ENCODE measurements at places on chromosomes 12 and 14.
A peak's percentile ranks its signal among the peaks of the same experiment; 100 is the strongest.

- no peak for DNase-seq
Measured at GRCh38 chr12:16588812-16589211, 17.1 kb downstream of the LMO3 start.

DNA sequence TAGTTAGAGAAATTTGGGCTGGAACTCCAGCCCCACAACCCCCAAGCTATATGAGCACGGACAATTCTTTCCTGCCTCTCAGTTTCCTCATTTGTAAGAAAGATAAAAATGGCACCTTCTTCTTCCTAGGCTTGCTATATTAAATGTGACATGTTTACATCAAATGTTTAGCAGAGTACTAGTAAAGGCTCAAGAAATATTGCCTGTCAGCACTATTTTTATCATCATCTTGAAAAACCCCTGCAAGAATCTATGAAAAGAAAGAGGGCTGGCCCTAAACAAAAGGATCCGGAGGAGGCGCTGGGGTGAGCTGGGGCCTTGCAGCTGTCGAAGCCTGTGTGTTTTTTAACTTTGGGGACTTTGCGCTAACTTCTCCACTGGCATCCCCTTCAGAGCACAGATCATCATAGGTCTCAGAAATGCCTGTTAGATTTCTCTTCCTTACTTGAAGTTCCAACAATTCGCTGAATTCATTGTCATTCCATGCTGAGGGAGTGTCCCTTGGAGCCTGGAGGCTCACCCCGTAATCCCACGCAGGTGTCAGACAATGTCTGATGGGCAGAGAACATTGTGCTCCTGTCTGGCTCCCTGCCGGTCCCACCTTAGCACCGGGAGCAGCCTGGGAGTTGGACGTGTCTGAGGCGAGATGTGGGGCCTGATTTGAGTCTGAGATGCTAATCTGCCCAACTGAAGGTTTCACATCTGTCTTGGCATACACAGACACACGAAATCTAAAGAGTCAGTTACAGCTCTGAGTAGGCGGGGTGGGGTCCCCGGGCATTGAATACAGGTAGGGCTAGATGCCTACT, 206.8 kb downstream of the NUAK1 start:
- DNase-seq: no peak

DNA sequence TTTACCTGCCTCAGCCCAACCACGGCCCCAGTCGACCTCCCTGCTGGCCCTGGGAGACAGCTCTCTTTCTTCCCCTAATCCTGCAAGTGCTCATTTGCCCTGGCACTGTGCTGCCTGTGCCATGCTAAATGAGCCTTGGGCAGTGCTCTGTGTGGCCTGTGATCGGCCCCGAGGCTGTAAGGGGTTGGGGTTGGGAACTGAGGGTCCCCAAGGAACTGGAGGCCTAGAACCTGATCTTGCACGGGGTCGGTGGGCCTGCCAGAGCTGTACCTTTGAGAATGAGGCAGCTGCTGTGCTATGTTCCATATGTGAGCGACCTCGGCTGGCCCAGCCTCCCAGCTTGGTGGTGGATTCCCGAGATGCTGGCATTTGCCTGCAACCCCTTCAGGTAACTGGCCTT, 2.8 kb downstream of the RNF31 start:
- DNase-seq: no peak

DNA sequence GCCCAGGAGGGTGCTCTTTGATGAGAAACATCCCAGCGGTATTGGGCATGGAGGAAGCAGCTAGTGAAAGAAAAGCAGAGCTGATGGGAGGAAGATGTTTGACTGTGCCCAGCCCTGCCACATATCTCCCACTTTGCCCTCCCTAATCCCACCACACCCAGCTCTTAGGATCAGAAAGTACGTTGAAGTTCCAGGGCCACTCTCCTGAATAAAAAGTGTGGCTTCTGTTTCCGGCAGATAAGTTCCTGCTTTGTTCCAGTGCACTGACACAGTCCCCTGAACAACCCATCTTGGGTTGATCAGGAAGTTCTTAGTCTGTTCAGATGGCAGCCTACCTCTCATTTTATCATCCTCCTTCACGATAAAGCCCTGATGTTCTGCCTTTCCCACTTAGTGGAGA, 16.5 kb downstream of the TPCN1 start:
- DNase-seq: no peak

GRCh38 chr12:58576916-58577315, 343.4 kb downstream of the LRIG3 start:
- no peak for DNase-seq

GRCh38 chr12:58804749-58805148, 115.6 kb downstream of the LRIG3 start:
- no peak for DNase-seq

GRCh38 chr14:83908419-83908818, 1621.5 kb upstream of the FLRT2 start:
- no peak for DNase-seq

- DNase-seq: no peak
Measured at GRCh38 chr14:104240434-104241157, 102.2 kb downstream of the KIF26A start.

DNA sequence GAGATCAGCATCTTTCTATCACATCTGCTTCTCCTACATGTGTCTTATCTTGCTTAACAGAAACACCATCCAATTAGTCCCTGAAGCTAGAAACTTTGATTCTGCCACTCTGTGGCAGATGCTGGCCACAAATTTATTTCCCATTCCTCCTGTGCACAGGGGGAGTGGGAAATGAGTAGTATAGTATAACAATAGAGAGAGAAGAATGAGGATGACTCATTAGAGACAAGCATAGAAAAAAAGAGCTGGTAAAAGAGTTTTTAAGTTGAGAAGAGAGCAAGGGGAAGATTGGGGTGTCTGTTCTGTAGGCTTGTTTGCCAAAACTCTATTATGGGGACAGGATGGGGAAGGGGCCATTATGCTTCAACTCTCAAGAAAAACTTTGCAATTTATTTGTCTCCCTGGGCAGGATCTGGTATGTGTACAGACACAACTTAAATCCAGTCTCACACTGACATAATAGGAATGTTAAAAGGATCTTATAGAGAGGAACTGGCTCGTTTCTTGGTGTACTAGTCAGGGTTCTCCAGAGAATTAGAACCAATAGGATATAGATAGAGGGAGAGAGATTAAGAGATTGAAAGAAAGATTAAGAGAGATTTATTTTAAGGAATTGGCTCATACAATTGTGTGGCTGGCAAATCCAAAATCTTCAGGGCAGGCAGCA, 142.6 kb upstream of the CPSF6 start:
- DNase-seq: no peak

GRCh38 chr14:35085441-35085840, 36.3 kb downstream of the PPP2R3C start:
- no peak for DNase-seq

GRCh38 chr14:55760789-55761566, 181.0 kb downstream of the KTN1 start:
- DNase-seq: no peak

DNA sequence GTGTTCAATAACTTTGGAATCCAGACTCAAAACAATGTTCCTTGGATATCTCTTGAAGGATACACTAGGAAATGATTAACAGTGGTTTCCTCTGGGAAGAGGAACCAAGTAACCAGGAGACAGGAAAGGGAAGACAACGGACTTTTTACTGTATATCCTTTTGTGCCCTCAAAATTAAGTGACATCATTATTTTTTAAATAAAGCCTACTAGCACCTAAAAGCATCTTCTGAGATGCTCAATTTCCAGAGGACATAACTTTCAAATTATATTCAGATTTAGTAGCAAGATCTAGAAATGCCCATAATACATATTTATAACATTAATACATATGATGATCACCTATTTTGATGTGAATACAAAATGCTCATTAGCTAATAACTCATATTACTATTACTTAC, 6.5 kb downstream of the HECTD1 start:
- no peak for DNase-seq

DNA sequence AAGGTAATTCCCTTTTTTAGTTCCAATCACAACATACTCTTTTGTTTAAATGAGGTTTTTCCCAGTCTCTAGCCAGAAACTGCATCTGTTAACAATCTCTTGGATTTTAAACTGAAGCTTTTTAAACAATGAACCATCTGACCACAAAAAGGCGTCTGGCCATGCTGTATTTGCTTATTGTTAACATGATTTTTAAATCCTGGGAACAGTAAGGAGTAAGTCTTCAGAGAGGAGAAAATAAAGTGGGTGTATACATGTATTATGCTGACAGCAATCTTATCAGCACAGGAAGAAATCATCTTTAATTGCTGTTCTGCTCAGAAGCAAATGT, 106.2 kb downstream of the DAAM1 start:
- DNase-seq: no peak

- peak; percentile 67 for DNase-seq
Measured at GRCh38 chr12:10190558-10191388, 11.9 kb downstream of the TMEM52B start.

GRCh38 chr14:49972823-49973222, 79.9 kb downstream of the ARF6 start:
- DNase-seq: peak; percentile 55

GRCh38 chr12:68815232-68815927, 7.4 kb downstream of the MDM2 start:
- no peak for DNase-seq

DNA sequence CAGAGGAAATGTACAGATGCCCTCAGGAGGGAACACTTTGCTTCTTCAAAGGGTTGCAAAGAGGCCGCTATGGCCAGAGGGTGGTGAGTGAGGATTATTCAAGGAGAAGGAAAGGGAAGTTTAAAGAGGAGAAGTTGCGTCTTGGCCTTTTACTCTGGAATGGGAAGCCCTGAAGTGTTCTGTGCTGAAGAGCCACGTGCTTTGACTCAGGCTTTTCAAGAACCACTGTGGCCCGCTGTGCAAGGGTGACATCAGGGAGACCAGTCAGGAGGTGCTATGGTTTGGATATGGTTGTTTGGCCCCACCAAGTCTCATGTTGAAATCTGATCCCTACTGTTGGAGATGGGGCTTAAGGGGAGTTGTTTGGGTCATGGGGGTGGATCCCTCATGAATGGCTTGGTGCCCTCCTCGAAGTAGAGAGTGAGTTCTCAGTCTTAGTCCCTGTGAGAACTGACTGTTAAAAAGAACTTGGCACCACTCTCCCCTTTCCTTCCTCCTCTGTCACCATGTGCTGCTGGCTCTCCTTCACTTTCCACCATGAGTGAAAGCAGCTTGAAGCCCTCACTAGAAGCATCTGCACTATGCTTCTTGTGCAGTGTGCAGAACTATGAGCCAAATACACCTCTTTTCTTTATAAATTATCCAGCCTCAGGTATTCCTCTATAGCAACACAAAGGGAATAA, 66.1 kb upstream of the DUSP6 start:
- no peak for DNase-seq

DNA sequence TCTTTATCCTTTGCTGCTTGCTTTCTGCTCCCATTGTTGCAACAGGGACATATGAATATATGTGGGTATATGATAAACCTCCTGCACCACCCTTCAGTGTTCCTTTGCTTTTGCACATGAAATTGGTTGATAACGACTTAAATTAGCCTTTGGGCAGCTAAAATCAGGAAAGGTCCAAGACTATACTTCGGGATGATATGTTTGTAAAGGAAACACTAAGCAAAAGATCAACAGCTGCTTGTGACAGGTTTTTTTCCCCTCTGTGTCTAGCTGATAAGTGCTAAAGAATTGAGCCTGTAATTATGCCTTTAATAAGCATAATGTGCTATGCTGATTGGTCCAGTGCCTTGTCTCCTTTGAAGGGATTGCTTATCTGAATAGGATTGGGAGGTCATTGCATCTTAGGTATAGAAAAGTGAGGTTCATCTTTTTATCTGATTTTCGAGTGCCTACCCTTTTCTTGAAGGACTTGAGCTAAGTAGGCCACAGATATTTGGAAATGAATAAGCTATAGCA, 59.4 kb downstream of the PPHLN1 start:
- DNase-seq: no peak

DNA sequence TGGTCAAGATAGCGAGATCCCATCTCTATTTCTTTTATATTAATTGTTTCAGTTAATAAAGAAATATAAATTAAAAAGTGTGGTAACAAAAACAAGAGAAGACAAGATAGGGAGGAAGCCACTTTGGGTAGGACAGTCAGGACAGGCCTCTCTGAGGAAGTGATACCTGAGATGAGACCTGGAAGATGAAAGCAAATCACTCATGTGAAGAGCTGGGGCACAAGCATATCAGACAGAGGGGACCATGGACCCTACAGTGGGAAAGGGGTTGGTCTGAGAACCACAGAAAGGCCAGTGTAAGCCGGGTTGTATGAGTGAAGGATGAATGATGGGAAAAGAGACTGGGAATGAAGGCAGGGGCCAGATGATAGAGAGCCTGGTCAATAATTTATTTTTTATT, 1.8 kb upstream of the MED6 start:
- no peak for DNase-seq

DNA sequence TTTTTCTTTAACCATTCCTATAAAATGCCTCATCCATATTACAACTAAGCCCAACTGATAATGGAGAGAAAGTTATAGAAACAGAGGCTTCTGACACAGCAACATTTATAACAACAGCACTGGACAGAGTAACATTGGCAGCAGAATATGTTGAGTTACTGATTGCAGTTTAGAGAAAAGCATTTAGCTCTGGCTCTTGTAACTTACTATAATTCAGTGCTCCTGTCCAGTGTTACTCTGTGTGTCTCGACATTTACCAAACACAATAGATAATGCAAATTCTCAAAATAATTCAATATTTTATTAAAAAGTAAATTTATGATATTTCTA, 356.1 kb downstream of the CEP128 start:
- no peak for DNase-seq

DNA sequence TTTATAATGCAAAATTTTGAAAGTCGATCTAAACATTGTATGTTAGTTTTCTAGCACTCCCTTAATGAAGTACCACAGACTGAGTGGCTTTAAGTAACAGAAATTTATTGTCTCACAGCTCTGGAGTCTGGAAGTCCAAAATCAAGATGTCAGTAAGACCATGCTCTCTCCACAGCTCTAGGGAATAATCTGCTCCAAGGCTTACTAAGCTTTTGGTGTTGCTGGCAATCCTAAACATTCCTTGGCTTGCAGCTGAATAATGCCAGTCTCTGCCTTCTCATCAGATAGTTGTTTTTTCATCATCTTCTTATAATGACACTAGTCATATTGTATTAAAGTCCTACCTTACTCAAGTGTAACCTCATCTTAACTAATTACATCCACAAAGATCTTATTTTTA, 102.2 kb downstream of the RASSF9 start:
- no peak for DNase-seq

DNA sequence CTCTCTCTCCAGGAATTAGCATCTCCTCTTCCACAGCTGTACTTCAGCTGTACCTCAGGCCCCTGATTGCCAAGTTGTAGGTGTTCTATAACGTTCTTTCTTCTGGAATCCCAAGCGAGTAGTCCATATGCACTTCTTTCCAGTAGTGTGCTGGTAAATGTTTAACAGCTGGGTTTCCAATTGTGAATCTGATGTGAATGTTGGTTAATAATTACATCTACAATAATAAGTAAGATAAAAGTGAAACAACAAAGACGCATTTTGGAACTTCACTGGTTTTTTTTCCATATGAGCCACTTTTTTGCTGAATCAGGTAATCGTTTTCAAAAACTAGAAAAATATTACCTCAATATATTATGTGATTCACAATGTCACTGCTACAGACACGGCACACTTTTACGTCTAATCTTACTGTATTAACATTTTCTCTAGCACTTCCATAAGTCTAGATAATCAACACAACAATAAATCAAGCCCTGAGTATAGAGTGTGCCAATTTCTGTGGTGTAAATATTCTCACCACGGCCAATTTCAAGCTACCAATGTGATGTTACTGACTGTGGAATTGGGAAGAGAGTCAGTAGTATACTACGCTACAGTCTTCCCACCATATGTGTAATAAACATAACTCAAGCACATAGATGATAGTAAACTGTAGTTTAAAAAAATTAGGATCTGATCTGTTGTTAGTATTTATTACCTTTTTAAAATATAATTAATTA, 113.0 kb downstream of the ZFP36L1 start:
- no peak for DNase-seq

GRCh38 chr12:110813285-110813684, 33.5 kb upstream of the CCDC63 start:
- no peak for DNase-seq

All from CD4-positive, alpha-beta T cell treated with Interleukin-10 for 1 hour (primary cell).